Stimulated activated naive CD8-positive, alpha-beta T cell treated with anti-CD3 and anti-CD28 coated beads, Interleukin-15, amount 100 ng/mL, for 72 hours (primary cell): ENCODE measurements at places on chromosomes 7 and 10.

- DNase-seq, result no peak
These were observed 33.6 kb downstream of the GHRHR start for GRCh38 chr7:30997316-30997715.

DNA sequence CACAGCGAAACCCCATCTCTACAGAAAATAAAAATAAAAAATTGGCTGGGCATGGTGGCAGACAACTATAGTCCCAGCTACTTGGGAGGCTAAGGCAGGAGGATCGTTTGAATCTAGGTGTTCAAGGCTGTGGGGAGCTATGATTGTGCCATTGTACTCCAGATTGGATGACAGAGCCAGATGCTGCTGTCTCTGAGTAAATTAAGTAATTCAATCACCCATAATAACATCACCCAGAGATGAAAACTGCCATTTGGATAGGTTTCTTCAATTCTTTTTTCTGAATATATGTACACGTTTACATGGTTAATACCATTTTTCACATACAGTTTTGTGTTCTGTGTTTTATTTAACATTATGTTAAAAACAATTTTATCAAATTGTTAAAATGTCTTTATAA is 79.3 kb downstream of the WIPF3 start:
- DNase-seq, result no peak

DNA sequence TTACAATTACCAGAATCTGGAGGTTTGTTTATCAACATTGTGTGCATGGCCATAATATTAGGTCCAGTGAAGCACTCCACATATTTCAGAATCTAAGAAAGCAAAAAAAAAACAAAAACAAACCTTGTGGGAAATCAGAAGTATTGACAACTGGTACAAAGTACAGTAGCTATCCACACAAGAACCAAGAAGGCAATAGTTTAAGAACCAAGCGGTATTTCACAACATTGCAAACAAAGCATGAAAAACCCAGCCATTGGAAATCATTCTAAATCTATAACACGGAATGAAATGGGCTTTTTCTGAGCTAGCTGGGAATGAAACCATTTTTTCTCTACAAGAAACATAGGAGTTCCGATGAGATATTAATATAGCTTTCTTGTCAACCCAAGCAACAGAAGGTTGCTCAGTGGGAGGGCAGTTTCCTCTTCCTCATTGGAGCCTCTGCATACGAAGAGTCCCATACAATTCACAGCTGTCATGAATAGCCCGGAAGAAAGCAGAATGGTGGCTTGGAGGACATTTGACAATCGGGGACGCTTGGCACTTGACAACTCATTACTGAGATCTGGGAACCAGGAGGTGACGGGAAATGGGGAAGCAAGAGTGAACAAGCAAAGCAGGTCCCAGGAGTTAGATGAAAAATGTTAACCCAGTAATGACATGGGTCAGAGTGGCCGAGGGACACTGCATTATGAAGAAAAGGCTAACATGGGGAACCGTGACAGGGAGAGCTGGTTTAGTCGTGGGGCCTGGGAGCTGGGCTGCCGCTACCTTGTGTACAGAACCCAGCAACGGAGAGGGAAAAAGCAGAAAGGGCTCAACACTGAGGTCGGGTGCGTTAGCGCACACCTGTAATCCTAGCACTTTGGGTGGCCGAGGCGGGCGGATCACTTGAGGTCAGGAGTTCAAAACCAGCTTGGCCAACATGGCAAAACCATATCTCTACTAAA is 7.8 kb downstream of the PHYH start:
- no peak for DNase-seq

GRCh38 chr10:112951359-112952281 is 1.6 kb downstream of the TCF7L2 start:
- DNase-seq, result peak; percentile 29

DNA sequence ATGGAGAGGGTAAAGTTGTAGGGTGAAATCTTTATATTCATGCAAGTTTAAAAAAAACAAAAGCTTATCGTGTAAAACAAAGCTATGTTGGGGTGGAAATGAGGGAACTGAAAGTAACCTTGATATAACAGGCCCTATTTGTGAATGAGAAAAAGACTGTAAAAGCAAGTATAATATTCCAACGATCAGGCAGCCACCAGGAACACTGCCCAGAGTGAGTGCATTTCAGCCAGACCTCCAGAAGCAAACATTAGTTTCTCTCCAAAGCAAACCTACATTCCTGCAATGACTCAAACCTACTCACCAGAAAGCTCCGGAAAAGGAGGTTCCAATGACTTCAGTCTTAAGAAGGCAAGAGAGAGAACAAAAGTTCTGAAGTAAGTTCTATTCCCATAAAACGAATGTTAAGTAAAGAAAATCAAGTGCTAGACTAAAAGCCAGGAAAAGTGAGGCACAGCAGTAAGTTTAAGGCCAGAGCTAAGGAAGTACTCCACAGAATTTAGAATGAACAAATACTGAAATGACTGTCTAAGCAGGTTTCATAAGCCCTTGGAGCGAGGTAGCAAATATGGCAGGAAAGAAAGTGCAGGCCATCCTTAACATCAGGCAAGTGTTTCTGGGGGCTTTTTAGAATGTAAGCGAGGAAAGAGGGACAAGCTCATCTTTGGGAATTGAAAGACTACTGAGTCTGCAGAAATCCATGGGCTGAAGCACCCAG is 493.1 kb downstream of the XPNPEP1 start:
- no peak for DNase-seq

- DNase-seq, result no peak
These were observed 25.1 kb upstream of the ELOVL3 start for GRCh38 chr10:102200751-102201640.

DNA sequence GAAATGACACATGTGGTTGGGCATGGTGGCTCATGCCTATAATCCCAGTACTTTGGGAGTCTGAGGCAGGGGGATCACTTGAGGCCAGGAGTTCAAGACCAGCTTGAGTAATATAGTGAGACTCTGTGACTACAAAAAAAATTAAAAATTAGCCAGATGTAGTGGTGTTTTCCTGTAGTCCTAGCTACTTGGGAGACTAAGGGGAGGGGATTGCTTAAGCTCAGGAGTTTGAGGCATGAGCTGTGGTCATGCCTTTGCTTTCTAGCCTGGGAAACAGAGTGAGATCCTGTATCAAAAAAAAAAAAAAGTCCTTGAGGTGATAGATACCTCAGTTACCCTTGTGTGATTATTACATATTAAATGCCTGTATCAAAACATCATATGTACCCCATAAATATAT is 116.7 kb downstream of the SLC25A40 start:
- no peak for DNase-seq

- no peak for DNase-seq
These were observed 19.9 kb downstream of the MINDY4 start for GRCh38 chr7:30791114-30791513.

DNA sequence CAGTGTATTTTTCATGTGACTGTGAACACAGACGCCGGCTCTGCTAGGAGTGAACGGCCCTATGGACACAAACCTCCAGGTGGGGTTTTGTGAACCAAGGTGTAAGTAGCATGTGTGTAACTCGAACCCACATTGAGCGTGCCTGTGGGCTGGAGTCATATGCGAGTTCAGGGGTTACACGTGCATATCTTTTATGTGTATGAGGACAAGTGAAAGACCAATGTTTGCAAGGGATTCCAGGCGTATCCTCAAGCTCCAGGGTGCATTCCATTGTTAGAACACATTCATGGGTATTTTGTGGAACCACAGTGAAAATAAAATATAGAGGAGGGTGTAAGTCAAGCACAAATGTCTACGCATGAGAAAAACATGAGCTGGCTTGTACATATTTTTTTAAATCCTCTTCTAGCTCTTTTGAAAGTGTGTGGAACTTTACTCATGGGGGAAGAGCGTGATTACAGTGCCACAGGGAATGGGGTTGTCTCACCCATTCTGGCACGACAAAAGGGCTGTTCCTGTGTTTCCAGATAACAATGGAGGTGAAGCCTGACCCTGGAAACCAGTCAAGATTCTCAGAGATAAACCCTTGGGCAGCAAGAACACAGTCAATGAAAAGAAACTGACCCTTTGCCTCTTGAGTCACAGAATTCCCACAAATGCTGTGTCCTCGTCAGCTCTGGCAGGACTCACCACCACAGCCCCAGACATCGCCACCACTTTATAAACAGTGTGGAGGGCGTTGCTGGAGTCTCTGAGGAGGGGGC is 37.0 kb upstream of the GOT1 start:
- no peak for DNase-seq

DNA sequence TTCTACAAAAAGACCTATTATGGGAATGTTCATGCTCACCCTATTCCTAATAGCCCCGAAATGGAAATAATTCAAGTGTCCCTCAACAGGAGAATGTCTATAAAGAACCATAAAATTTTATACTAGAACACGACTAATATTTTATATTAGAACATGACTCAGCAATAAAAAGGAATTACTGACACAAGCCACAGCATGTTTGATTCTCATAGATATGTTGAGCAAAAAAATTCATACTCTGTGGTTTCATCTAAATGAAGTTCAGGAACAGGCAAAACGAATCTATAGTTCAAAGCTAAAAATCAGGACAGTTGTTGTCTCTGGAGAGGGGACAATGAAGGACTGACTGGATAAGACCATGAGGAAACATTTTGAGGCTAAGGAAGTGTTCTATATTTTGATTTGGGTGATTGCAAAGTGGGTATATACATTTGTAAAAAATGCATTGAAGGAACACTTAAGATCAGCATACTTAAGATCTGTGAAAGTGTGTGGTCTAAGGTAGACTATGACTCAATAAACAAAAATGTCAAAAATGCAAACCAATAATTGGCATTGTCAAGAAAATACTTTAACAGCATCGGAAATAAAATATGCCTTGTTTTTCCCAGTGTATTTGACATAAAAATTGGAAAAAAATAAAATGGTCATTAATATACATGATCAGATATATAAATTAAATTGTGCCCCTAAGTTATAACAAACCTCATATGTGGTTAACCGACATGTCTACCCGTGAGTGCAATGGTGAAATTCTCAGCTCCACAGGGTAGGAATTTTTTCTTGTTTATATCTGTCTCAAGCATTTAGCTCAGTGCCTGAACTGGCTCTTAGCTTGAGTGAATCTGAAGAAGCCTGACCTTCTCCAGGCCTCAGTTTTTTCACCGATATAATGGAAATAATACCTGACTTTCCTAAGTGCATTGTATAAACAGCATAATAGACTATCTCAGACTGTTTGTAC is 124.9 kb upstream of the CTTNBP2 start:
- no peak for DNase-seq

DNA sequence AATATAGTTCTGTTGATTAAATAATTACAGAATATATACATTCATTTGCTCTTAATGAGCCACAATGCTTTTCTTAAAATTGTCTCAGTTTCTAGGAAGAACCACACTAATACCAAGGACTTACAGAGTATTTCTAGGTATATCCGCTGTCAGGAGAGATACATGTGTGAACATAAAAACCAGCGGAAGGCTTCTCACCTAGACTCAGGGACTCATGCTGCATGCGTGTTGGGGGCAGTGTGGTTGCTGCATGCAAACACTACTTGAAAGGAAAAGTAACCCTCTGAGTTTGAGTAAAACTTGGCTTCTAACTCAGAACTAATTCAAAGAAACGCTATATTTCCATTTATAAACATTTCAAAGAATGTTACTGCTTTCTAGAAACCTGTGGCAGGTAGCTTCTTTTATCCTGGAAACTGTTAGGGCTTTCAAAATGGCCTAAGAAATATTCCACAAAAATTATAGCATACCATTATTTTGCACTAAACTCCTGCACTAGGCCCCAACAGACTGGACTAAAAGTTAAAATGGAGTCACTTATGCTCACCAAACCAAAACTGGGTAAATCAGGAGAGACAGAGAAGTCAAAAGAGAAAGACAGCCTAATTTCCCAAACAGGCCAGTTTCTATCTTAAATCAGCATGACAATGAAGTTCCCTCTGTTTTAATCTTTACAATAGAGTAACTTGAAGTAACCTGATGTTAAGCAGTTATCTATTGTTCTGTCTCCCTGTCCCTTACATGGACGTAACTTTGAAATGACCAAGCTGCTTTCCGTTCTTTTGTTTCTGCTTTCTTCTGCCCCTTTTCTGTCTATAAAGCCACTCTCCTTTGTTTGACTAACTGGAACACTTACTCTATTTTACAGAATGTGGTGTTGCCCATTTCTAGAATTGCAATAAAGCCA is 95.2 kb upstream of the FAM133B start:
- DNase-seq, result peak; percentile 65

GRCh38 chr7:28065721-28066285 is 114.8 kb downstream of the JAZF1 start:
- no peak for DNase-seq

DNA sequence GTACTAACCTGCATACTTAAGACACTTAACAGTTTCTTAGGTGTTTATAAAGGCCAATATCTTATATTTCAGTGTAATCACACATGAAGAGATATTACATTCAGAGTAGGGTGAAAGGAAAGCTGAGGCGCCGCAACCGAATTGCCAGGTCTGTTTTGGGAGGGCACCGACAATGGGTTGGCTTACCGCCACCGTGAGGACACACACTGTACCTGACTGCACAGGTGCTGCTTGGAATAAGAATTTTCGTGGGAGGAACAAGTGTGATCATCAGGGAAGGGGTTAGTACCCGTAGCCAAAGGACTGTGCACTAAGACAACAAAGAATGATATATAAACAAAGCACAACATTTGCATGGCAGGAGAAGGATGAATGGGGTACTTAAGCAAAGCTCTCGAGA is 591.8 kb downstream of the SUGCT start:
- DNase-seq, result no peak

DNA sequence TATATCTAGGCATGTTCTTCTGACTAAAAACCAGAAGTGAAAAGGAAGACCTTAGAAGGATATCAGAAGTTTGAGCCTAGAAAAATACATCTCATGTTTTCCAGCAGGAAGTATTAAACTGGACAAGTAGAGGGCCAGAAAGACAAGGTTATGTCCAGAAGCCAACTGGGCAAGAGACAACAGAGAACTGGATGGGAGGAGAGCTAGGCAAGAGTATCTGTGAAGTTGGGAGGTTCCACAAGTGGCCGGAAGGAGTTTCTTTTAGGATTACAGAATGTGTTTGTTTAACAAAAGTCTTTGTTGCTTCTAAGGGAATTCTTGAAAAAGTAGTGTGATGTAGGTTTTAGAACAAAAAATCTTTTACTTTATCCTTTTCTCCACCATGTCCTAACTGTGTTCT is 86.4 kb downstream of the CYP26A1 start:
- DNase-seq, result no peak

GRCh38 chr7:30938435-30939316 is 25.1 kb upstream of the GHRHR start:
- DNase-seq, result peak; percentile 57

DNA sequence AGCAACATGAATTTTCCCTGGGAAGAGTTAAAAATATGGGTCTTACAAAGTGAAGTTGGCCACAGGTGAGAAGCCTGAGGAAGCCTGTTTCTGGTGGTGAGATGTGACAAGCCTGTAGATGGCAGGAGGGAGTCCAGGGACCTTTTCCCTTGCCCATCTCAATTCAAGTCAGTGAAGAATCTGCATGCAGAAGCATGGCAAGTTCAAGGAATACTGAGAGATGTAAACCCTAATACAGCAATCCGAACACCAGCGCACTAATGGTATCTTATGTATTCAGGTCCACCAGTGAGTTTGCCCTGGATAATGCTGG is 73.6 kb downstream of the RHOBTB1 start:
- DNase-seq, result no peak
